ENCODE measurements at places on chromosomes 2 and 18.

DNA sequence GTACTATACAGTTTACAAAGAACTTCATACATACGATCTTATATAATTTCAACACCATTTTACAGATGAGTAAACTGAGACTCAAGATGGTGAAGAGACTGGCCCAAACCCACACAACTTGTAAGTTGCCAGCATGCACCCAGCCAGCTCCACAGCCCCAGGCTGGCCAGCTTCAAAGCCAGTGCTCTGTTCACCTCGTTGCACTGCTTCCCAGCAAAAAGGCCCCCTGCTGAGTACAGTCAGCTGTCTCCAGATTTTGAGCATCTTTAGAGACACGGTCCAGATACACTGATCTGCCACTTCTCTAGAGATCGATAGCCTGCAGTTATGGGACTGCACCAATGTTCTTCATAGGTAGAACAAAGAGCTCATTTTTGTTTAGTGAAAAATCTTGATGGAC is 257.2 kb upstream of the CHAC2 start:
- DNase-seq: no peak

GRCh38 chr2:65527451-65528240 is 95.2 kb upstream of the SPRED2 start:
- no peak for DNase-seq

DNA sequence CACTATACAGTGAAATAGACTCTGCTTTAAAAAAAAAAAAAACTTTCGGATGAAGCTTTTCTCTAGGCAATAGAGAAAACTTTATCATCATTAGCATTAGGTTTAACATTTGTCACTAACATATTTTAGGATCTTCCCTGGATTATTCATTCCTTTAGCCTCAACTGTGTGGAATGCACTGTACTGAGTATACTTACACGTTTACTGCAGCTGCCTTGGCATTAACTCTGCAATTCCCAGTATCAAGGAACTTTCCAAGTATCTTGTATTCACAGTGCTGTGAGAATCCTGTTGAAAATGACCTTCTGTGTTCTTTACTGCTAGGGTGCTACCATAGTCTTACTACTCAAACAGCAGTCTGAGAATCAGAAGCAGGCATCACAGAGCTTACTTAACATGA is 328.2 kb upstream of the COL3A1 start:
- DNase-seq: no peak

- no peak for DNase-seq
These were observed 769 bp downstream of the FKBP1B start for GRCh38 chr2:24050041-24050979.

GRCh38 chr2:119480718-119481142 is 43.6 kb downstream of the SCTR start:
- no peak for DNase-seq

DNA sequence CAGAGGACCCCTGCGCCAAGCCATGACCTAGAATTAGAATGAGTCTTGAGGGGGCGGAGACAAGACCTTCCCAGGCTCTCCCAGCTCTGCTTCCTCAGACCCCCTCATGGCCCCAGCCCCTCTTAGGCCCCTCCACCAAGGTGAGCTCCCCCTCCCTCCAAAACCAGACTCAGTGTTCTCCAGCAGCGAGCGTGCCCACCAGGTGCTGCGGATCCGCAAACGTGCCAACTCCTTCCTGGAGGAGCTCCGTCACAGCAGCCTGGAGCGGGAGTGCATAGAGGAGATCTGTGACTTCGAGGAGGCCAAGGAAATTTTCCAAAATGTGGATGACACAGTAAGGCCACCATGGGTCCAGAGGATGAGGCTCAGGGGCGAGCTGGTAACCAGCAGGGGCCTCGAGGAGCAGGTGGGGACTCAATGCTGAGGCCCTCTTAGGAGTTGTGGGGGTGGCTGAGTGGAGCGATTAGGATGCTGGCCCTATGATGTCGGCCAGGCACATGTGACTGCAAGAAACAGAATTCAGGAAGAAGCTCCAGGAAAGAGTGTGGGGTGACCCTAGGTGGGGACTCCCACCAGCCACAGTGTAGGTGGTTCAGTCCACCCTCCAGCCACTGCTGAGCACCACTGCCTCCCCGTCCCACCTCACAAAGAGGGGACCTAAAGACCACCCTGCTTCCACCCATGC is 3.0 kb downstream of the PROC start:
- DNase-seq: no peak

GRCh38 chr2:199575416-199575815 is 117.7 kb upstream of the SATB2 start:
- no peak for DNase-seq

DNA sequence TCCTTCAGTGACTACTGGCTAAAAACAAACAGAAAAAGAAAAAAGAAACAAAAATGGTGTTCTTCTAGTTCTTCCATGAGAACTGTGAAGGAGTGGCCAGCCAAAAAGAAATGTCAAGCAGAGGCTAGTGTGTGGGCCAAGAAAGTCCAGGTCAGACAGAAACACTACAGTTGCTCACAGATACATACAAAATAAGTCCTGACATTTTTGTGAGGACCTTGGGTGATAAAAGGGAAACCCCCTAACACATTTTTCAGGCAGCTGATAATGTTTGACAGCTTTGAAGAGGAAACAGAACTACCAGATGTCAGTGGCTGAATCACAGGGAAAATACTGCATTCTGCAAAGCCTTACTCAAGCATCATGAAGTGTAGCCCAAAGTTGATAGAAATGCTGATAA is 28.1 kb downstream of the ARHGAP25 start:
- no peak for DNase-seq

- DNase-seq: no peak
These were observed 85.5 kb downstream of the SMAD2 start for GRCh38 chr18:47844828-47845498.

DNA sequence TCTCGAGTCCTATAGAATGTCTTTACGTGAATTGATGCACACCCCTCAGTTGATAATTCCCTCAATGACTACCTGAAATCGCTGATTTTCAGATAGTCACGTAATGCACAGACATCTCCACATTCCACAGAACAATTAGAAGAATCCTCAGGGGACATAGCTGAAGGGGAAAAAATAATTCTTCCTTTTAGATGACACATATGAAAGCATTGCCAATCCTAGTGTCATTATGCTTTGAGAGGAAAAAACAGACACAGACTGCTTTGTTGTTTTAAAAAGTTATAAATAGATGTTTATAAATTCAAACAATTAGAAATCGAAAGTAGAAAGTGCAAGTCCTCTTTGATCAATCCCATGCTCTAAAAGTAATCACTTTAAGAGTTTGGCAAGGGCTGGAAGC is 100.6 kb upstream of the FN1 start:
- DNase-seq: no peak

DNA sequence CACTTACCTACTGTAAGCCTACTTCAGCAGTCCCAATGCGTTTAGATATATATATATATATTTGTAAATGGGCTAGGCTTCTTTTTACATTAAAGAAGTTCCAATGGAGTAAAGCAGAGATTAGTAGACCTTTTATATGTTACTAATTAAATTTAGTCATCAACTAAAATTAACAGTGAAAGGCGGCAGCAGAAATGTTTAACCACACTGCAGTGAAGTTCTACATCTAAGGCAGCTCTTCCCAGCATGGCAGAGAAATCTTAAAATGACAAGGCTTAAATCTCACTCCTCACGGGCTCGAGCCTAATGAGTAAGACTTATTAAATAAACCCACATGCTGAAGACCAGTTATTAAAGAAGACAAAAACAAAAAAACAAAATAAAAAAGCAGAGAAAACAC is 19.1 kb upstream of the KANSL1L start:
- DNase-seq: no peak

DNA sequence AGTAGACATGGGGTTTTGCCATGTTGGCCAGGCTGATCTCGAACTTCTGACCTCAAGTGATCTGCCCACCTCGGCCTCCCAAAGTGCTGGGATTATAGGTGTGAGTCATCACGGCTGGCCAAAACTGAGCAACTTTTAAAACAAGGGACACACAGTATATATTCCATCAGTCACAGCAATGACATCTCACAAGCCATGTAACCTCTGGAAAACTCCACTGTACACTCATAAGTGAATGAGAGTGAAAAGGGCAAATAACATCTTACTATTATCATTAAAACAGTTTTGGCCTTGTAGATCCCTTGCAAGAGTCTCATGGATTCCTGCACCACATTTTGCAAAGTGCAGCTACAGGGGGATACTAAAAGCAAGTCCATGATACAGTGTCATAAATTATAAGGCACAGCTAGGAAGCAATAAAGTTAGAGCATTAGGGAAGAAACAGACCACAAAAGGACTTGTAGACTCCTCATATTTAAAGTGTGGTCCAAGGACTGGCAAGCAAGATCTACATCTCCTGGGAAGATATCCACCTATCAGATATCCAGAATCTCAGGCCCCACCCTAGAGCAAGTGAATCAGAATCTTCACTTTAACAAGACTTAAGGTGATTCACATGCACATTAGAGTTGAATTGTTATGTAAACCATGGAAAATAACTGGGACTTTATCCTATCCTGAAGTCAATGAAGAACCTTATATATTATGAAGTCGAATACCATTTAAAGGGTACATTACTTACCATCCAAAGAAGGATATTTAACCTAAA is 5.7 kb downstream of the SMC6 start:
- no peak for DNase-seq

- no peak for DNase-seq
These were observed 808 bp downstream of the ATP5MC3 start for GRCh38 chr2:175180701-175181103.

- no peak for DNase-seq
These were observed 37.4 kb downstream of the MEIS1 start for GRCh38 chr2:66472225-66472843.

DNA sequence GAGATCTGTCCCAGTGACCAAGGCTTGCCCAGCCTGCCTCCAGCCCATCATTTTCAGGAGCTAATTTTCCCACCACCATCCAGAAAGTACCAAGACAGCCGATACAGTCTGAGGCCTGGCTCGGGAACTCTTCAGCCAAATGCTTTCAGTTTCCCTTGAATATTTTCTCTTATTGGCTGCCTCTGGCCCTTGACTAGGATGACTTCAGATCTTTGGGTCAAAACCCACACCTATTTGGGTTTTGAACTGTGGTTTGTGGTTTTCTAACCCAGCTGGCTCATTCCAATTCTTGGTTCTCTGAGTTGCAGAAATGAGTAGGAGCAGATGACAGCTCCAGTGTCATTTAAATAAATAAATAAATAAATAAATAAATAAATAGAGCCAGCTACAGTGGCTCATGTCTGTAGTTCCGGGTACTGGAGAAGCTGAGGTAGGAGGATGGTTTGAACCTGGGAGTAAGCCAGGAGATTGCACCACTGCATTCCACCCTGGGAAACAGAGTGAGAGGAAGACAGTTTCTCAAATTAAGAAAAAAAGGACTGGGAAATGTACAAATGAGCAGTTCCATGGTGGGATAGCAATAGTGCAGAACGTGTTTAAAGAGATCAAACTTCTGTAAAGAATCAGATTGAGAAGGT is 465.0 kb upstream of the SOX11 start:
- no peak for DNase-seq

GRCh38 chr2:241469746-241470145 is 38.6 kb downstream of the STK25 start:
- DNase-seq: no peak

GRCh38 chr2:105262651-105263091 is 21.1 kb downstream of the GPR45 start:
- no peak for DNase-seq

GRCh38 chr2:24457696-24458386 is 33.2 kb upstream of the NCOA1 start:
- DNase-seq: no peak

- DNase-seq: no peak
These were observed 80.8 kb downstream of the TCF7L1 start for GRCh38 chr2:85213901-85214512.

- no peak for DNase-seq
These were observed 462.8 kb downstream of the MEIS1 start for GRCh38 chr2:66897691-66898150.

- no peak for DNase-seq
These were observed 161.1 kb downstream of the SLC39A10 start for GRCh38 chr2:195818106-195818505.

- no peak for DNase-seq
These were observed 16.8 kb upstream of the ANKRD53 start for GRCh38 chr2:70961648-70961994.

DNA sequence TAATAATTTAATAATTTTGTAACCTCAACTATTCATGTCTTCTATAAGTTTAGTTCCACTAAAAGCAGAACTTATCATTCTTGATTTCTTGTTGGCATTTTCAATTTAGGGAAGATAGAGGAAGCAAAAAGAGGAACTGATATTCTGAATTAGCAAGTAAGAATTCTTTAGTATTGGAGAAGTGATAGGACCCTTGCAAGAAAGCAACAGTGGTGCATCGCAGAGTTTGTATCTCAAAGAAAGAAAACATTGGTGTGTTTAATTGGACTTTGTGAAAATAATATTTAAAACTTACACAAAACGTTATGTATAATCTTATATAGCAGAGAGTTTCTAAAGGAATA is 36.5 kb upstream of the TNFRSF11A start:
- no peak for DNase-seq

DNA sequence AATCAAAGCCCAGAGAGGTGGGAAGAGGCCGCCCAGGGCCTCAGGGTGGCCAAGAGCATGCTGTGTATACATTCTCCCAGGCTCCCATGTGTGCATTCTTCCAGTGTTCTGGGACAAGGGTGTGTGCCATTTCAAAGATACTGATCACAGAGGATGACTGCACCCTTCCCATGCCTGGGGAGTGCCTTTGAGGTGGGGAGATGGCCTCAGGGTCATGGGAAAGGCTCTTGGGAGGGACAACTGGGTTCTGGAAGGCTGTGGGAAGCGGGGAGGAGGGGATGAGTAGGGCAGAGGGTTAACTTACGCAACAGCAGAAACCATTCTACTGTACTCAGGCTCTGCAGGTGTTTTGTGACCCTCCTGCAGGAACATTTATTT is 40.9 kb downstream of the KLHL29 start:
- no peak for DNase-seq

DNA sequence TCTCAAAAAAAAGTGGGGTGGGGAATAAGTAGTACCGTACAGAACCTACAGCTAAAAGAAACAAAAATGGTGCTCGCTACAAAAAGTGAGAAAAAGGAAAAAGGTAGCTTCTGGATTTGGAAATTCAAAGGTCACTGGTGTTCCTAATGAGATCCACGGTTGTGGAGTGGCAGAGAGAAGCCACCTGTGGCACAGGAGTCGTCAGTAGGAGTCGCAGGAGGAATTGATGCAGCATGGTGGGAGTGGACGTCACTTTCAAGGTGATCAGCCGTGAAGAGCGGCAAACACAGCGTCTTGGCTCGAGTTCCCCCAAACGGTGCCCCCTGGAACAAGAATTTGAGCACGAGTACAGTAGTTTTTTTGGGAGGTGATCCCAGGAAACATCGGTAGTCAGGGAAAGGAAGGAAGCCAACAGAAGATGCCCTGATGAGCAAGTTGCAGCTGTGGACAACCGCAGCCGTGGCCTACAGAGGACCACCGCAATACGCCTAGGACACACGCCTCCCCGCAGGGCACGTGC is 1.4 kb upstream of the TTL start:
- peak; percentile 13 for DNase-seq

- DNase-seq: no peak
These were observed 927.5 kb downstream of the ERBB4 start for GRCh38 chr2:211611061-211611518.

- no peak for DNase-seq
These were observed 95.9 kb downstream of the NEB start for GRCh38 chr2:151638191-151638933.

GRCh38 chr2:10170256-10170655 is 47.7 kb downstream of the RRM2 start:
- no peak for DNase-seq

GRCh38 chr2:112699984-112700667 is 20.7 kb upstream of the NT5DC4 start:
- DNase-seq: no peak

GRCh38 chr2:70923378-70924015 is 12.2 kb upstream of the ATP6V1B1 start:
- no peak for DNase-seq

GRCh38 chr18:2971741-2972552 is 41.0 kb downstream of the LPIN2 start:
- DNase-seq: no peak

All from SHP77 (cell line).